ENCODE measurements at places on chromosomes 11 and 22.

DNA sequence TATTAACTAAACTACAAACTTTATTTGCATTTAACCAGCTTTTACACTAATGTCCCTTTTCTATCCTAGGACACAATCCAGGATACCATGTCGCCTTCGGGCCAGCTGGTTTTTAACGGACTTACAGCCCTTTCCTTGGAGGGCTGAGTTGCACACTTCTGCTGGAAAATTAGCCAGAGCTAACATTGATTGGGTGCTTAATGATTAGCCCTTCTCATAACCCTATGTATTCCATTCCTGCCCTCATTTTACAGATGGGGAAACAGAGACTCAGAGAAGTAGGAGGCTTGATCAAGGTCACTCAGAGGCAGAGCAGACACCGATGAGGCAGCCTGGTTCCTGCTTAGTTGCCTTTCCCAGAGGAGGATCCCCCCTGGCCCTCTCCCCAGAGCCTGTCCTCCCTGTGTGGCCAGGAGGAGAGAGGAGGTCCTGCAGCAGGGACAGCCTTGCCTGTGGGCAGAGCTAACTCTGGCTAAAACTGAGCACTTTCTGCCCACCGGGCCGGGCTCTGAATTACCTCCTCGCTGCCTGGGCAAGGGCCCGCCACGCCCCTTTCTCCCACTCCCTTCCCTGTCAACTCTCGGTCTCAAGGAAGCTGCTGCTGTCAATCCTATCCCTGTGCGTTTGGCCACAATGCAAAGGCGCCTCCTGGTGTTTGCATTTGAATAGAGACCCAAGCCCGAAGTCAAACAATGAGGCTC is 59.6 kb upstream of the PAX6 start:
- no peak for DNase-seq

DNA sequence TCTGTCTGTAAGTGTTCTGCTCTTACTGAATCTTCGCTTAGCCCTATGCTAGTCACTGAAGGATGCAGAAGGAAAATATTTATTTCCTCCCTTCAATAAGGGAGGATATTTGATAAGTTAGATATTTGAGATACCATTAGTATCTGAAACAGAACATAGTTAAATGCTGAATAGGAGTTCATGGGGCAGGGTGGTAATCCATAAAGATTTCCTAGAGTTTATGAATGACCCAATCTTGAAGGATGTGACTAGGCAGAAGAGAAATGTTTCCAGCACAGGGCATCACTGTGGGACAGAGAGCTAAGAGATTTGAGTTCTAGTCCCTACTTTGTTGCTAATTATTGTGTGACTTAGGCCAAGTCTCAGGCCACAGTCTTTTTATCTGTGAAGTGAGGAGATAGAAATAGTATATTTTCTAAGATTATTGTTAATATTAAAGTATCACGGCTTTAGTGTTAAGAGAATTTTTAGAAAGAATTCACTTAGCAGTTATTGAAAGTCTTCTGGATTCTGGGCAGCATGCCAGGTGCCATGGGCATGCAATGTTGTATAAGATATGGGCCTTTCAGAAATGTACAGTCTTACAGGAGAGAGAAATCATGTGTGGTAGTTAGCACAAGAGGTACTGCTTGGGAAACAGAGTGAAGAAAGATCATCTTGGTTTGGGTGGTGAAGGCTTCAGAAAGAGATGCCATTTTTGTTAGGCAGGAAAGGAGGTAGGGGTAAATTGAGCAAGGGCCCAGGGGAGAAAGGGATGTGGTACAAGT is 24.0 kb downstream of the SWAP70 start:
- no peak for DNase-seq

DNA sequence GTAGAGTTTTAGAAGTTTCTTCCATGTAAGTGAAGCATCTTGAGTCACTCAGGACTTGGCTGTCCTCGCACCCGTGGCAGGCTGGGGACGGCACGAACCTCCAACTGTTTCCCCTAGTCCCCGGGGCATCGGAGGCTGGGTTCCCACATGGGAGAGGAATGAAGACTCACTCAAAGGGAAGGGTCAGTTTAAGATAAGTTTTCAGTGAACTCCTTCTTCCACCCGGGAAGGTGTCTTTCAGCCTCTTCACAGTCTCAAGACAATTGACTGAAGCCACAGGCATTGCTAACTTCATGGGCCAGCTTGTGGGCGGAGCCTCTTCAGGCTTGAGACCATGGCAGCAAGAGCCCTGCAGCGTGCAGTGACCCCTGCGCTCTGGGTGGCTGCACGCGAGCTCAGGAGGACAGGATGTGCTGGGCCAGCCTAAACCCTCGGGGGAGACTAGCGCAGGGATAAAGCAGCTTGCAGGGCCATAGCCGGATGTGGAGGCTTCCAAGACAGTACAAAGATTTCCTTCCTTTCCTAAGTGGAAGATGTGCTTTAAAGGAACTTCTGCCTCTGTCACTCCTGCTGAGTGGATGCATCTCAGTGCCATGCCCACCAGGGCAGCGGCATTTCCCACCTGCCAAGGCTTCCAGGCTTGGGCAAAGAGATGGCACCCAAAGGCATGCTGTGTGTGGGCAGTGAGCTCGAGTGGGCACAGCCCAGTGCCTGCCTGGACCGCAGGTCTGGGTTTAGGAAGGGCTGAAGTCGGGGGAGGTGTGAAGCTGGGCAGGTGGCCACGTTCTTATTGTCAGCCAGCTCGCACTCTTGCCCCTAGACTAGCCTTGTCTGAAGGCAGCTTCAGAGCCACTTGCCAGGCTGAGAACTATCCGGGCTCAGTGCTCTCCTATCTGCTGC is 32.9 kb downstream of the PPIL2 start:
- DNase-seq, result no peak

- DNase-seq, result no peak
These were observed 2.8 kb downstream of the OR52A1 start for GRCh38 chr11:5151713-5152153.
